ENCODE measurements at places on chromosomes 3 and 15.
A peak's percentile ranks its signal among the peaks of the same experiment; 100 is the strongest.

DNA sequence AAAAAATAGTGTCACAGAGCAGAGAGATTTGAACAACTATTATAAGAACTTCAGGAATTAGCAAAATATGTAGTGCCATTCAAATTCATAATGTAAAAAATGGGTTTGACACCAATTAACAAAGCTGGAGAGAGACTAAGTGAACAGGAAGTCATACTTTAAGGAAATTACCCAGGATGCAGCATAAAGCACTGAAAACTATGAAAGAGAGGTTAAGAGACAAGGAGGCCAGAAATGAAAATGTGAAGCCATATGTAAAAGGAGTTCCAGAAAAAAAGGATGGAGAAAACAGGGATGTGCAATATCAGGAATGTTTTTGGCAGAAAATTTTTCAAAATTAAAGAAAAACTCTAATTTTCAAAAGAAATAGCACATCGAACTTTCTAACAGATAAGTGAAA, 57.6 kb downstream of the SLCO2A1 start:
- no peak for DNase-seq

DNA sequence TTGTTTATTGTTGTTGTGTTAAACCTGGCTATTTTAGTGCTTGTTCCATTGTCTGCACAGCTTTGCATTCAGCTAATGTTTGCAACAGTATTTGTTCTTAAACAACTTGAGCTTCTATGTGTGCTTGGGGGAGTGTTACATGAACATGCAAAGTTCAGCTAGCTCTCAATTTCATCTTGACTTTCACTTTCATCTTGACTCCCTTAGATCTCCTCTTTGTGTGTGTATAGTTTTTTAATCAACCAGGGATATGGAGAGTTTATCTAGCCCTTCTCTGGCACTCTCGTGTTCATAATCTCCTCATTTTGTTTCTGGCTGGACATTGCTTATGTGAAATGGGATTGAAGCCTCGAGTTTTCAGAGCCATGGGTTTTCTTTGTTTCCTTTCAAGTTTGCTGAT, 212.4 kb upstream of the ZBTB20 start:
- DNase-seq: no peak

GRCh38 chr15:92714477-92715401, 59.2 kb upstream of the FAM174B start:
- peak; percentile 68 for DNase-seq

- DNase-seq: no peak
These were observed 347.5 kb upstream of the TMCO5A start for GRCh38 chr15:37586976-37587375.

GRCh38 chr3:10925436-10926255, 66.9 kb upstream of the SLC6A1 start:
- no peak for DNase-seq

Data from SK-MEL-5 (cell line).